ENCODE measurements at places on chromosomes 16 and 17.

DNA sequence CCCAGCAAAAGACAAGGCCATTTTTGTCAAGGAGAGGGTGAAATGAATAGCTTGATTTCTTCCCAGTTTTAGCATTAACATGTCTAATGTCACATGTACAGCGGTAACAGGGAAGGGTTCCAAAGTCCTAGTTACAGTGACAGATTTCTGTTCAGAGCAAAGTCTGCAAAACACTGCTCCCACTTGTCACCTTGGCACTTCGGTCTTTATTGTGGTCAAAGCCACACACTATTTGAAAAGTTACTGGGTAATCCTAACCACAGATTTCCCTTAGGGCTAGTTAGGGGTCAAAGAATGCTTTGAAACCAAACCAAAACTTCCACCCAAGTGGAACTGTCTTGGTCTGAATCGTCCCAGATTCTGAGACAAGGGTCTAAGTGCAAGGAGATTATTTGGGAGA lies 455.6 kb downstream of the HS3ST3B1 start:
- no peak for DNase-seq

- no peak for DNase-seq
Observed at GRCh38 chr17:50146230-50146926, 4.1 kb downstream of the PPP1R9B start.

GRCh38 chr17:59149841-59150511 lies 5.0 kb downstream of the SKA2 start:
- DNase-seq = no peak

DNA sequence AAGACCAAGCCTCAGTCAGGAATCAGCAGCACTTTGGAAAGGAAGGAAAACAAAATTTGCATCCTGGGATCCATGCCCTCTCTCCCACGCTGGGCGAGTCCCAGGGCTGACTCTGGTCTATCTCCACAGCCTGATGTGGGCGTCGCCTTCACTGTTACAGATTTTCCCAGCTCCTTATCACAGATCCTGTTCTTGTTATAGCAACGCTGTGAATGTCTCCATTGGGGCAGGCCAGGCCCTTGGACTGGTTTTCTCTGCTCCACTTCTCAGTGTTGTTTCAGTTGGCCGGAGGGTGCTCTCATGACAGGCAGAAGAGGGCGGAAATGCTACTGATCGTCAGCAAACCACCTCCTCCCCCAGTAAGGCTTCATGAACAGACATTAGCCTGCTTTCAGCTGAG lies 127.9 kb upstream of the CDH11 start:
- no peak for DNase-seq

DNA sequence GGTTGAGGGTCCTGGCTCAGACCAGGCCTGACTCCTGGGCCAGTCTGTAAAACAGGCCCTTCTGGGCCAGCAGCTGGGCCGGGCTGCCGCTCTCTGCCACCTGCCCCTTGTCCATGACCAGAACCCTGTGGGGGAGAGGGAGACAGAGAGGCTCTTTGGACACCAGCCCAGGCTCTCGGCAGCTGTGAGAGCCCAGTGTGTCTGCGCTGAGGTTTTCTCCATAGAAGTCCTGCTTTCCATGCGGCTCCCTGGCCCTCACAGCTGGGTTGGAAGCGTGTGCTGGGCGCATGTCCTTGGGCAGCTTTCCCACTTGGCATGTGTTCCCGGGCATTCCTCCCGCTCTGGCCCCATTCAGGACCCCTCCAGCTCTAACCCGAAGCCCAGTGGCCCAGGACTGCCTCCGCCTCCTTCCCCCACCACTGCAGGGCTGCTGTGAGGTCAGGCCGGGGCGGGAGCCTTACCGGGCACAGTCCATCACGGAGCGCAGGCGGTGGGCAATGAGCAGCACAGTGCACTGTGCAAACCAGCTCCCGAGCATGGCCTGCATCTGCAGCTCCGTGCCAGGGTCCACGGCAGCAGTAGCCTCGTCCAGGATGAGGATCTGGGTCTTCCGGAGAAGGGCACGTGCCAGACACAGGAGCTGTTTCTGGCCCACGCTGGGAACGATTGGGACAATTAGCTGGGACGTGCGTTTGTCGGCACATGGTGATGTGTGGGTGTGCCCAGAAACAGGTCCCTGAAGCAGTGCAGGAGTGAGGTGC lies 73.0 kb downstream of the ABCC6 start:
- no peak for DNase-seq

Measured in activated CD4-positive, alpha-beta T cell treated with anti-CD3 and anti-CD28 coated beads, Interleukin-2, amount 50 U/mL, for 24 hours (primary cell).